GM18507 (cell line): ENCODE measurements at places on chromosomes 11 and 22.
A peak's percentile ranks its signal among the peaks of the same experiment; 100 is the strongest.

GRCh38 chr22:48795664-48796063, 1032.0 kb downstream of the BRD1 start:
- no peak for DNase-seq

- no peak for DNase-seq
Observed at GRCh38 chr11:73331138-73331916, 23.3 kb downstream of the ARHGEF17 start.

- DNase-seq = no peak
Observed at GRCh38 chr11:117071344-117071787, 26.9 kb downstream of the SIK3 start.

GRCh38 chr22:47687776-47688175, 925.3 kb downstream of the TBC1D22A start:
- no peak for DNase-seq

GRCh38 chr11:88508759-88509581, 171.4 kb upstream of the CTSC start:
- peak; percentile 2 for DNase-seq

GRCh38 chr11:113363996-113364641, 23.5 kb upstream of the ANKK1 start:
- DNase-seq = no peak

DNA sequence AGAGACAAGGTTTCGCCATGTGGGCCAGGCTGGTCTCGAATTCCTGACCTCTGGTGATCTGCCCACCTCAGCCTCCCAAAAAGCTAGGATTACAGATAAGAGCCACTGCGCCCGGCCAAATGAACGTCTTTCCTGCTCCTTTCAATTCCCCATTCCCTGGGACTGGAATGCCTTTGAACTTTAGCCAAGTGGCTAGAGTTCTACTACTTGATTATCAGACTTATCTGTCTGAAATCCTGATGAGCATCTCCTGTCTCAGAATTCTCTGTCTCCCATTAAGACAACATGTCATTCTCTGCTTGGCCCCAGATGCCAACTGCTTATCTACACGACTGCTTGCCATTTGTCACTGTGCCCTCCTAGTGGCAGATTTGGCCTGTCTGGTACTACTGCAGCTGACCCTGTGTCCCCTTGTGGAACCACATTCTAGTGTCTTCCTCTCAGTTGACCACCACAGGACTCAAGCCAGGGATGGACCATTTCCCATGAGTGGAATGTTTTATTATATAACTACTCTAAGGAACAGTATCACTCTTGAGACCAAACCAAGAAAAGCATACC, 33.1 kb upstream of the IPO7 start:
- no peak for DNase-seq

DNA sequence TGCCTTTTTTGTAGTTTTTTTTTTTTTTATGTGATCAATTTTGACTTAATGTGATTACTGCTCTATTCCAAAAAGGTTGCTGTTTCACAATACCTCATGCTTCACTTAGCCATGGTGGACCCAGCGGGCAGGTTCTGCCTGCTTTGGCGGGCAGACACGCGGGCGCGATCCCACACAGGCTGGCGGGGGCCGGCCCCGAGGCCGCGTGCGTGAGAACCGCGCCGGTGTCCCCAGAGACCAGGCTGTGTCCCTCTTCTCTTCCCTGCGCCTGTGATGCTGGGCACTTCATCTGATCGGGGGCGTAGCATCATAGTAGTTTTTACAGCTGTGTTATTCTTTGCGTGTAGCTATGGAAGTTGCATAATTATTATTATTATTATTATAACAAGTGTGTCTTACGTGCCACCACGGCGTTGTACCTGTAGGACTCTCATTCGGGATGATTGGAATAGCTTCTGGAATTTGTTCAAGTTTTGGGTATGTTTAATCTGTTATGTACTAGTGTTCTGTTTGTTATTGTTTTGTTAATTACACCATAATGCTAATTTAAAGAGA, 12.5 kb downstream of the CCND1 start:
- no peak for DNase-seq

- DNase-seq = no peak
Observed at GRCh38 chr11:73185680-73186293, 32.3 kb upstream of the P2RY2 start.

GRCh38 chr11:77035580-77035979, 1.4 kb downstream of the B3GNT6 start:
- no peak for DNase-seq

- no peak for DNase-seq
Observed at GRCh38 chr11:59773083-59773440, 17.9 kb downstream of the STX3 start.

DNA sequence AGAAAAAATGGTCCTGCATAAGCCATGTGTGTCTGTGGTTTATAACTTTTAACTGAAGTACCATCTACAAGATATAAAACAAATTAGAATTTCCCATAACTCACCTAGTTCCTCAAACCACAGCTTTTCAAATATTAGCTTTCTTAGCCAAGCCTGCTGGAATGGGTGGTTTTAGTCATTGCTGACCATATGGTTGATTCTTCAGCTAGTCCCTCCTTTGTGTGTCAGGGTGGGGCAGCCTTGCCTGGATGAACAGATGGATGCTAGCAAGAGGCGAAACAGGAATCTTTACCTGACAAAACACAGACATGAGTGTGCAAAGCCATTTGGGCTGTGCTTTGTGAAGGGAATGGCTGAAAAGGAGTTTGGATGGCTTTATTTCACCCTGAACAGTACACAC, 6.9 kb upstream of the B3GNT6 start:
- no peak for DNase-seq

- no peak for DNase-seq
Observed at GRCh38 chr22:35308480-35309021, 8.9 kb downstream of the TOM1 start.

DNA sequence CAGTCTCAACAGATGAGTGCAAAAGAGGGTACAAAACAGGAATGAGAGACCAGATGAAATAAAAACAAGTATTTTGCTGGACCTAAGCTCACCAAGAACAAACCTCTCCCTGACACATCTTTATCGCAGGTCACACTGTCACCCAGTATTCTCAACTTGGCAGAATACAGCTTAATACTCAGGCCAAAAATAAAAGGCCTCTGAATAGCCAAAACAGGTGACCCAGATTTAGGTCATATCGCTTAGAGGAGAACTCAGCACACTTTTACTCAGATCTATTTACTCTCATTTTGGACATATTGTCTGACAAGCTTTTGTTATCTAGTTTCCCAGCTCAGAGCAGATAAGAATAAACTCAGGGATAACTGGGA, 216.9 kb upstream of the SYN3 start:
- no peak for DNase-seq

- peak; percentile 84 for DNase-seq
Observed at GRCh38 chr22:39490135-39490798, 11.8 kb upstream of the MIEF1 start.

DNA sequence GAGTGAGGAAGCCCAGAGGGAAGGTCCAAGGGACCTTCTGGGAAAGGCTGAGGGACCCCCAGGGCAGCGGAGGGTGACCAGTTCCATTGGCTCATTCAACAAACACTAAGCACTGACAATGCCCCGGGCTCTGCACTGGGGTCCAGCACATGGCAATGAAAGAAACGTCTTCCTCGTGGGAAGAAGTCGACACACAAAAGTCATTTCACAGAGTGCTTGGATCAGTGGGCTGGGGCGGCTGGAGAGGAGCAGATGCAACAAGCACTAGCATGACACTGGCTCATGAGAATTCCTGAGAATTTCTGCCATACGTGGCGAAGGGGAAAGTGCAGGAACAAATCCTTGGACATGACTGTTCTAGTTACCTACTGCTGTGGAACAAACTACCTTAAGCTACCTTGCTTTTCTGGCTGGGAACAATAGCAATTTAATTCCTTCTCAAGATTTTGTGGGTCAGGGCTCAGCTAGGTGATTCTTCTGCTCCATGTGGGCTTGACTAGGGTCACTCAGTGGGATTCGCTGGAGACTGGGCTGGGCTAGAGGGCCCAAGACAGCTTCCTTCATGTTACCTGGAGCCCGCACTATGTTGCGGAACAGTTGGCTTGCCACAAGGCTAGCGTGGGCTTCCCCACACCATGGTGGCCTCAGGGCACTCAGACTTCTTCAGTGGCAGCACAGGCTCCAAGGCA, 6.9 kb upstream of the STIP1 start:
- DNase-seq = no peak

- DNase-seq = no peak
Observed at GRCh38 chr11:10866893-10867331, 9.1 kb upstream of the ZBED5 start.

DNA sequence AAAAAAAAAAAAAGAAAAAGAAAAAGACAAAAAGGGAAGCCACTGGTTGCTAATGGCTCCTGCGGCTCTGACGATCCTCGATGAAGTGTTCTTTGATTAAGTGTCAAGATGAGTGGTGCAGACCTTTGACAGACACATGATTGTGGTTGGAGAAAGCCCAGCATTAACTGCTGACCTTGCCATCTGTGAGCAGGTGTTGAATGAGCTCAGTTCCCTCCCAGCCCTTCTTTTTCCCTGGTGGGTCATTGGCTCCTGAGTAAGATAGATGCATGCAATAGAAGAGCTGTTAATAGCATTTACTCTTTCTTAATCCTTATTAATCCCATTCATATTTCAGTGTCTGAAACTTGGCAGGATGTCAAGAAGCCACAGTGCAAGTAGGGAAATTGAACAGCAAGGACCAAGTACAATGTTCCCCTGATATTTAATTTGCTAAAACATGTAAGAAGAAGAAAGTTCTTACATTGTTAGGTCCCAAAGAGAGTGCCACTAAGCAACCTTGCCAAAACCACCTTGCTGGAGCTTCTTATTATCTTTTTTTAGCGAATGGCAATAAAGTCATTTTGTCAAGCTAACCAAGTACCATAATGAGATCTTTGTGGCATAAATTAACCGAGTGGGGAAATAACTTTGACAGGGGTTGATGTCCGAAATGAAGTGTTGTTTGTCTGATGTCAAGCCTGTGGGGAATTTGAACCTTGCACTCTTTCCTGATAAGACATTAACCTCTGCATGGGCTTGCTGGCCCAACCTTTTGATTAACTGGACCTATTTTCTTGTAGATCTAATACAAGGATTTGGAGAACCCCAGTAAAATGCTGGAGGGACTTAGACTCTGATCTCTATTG, 113.7 kb downstream of the PTPRJ start:
- no peak for DNase-seq

DNA sequence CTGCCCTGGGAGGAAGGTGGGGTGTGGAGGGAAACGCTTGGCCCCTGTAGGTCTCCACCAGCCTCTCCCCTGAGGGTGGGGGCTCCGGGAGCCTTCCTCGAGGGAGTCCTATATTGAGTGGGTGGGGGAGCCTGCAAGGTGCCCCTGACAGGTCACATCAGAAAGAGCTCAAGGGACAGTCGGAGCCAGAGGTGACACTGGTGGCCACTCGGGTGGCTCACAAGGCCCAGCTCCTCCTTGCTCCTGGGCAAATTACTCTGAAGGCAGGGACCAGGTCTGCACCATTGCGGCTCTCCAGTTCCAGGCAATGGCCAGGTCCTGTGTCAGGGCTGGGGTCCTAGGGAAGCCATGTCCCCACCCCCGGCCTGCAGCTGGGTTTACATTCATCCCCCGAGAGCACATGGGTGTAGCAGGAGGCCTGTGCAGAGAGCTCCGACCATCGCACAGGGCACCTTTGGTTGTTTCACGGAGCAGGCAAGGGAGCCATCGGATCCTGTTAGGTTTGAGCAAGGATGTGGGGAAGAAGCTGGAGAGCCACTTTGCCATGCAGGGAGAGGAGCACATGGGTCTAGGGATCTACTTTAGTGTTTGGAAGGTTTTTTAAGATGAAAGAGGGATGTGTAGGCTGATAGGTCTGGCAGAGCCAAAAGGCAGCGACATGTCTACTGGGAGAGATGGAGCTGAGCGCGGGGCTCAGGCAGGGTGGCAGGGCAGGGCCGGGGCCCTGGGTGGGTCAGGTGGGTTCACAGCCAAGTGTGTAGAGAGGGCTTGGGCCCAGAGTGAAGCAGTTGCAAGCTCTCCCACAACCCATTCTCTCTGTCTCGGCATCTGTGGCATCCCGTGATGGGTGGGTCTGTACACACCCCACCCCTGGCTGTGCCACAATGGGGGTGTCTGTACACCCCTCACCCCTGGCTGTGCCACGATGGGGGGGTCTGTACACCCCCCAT, 14.8 kb downstream of the CCND1 start:
- no peak for DNase-seq

GRCh38 chr11:125124618-125124992, 13.2 kb upstream of the TMEM218 start:
- DNase-seq = no peak

GRCh38 chr11:77207019-77207485, 79.0 kb downstream of the MYO7A start:
- no peak for DNase-seq

GRCh38 chr11:120556797-120557196, 45.2 kb downstream of the GRIK4 start:
- DNase-seq = no peak

- no peak for DNase-seq
Observed at GRCh38 chr11:107272561-107272960, 185.1 kb downstream of the CWF19L2 start.

DNA sequence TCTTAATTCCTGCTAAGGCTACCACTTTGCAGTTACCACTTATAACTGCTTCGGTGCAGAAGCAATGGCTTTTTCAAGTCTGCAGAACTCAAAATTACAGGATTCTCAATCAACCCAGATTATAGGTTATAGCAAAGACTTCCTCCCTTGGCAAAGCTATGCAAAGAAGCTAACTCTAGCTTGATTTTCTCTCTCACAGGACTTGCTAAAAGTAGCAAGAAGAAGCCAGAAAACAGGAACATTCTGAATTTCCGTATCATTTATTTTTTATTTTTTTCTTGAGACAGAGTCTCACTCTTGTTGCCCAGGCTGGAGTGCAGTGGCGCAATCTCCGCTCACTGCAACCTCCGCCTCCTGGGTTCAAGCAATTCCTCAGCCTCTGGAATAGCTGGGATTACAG, 10.7 kb upstream of the PLEKHB1 start:
- DNase-seq = no peak

GRCh38 chr11:110919241-110919922, 207.1 kb upstream of the ARHGAP20 start:
- DNase-seq = no peak

DNA sequence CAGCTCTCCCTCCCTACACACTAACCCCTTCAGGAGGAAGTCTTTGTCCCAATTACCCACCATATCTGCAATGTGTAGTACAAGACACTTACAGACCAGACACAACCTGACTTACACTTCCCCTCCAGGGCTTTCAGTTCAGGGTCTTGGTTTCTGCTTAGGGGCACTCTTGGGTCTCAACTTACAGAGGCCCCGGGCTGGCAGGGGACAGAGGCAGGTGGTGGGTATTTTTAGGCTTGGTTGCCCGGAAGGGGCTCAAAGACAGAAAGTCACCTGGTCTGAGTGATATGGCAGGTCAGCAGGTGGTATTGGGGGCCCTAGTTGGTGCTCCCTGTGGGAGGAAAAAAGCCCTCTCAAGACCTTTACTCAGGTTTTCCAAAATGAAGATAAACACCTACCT, 3.4 kb upstream of the TMEM184B start:
- no peak for DNase-seq

- no peak for DNase-seq
Observed at GRCh38 chr22:23274146-23274526, 93.8 kb downstream of the BCR start.

DNA sequence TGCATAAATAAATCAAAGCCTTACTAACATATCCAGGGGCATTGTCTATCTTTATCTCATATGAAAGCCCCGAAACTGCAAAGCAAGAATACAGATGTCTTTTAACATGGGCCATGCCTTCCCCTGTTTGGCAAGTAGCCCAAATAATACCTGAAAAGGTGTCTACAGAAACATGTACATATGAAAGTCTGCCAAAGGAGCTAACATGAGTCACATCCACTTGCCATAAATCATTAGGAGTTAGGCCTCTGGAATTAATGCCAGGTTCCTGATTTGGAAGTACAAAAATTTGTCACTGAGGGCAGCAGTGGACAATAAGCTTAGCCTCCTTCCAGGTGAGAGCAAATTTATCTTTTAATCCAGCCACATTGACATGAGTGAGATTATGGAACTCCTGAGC, 85.5 kb upstream of the PGR start:
- DNase-seq = no peak
